ENCODE measurements at places on chromosomes 4 and X.

DNA sequence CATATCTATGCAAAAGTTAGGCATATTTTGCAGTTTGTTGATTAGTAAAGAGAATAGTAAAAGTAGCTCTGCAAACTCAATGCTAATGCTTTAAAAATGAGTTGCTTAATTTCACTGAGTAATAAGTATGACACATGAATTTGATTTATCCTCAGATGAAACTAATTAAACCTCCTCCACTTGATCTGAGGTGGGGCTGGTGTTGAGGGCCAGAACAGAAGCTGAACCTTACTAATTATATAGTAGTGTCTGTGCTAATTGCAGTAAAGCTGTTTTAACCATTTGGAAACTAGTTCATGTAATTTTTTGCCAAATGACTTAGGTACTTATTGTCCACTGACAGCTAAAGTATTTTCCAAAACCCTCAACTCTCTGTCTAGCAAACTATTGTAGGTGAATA is 7.7 kb upstream of the PGAM4 start:
- DNase-seq = no peak

DNA sequence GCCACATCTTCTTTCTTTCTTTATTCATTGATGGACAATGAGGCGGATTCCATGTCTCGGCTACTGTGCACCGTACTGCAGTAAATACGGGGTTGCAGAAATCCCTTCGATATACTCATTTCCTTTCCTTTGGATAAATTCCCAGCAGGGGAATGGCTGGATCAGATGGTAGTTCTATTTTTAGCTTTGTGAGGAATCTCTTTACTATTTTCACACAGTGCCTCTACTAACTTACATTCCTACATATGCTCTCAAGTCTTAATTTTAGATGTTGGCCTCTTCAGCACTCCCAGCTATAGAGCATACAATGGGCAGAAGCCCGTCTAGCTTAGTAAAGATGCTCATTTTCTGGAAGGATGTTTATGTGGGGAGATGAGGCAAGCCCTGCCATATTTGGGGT is 317.4 kb downstream of the ASMT start:
- no peak for DNase-seq

DNA sequence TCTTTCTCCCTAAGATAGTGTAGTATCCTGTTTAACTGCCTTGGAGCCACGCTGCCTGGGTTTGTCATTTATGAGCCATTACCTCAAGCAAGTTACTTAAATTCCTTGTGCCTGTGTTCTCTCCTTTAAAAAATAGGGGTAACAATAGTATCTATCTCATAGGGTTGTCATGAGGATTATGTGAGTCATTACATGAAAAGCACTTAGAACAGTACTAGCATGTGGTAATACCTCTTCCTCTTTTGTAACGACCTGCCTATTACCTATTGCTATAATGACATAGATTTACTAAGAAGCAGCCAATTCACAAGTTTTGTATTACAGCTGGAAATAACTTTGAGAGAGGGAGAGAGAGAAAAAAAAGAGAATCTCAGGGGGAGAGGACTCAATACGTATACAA is 834.7 kb downstream of the RAPGEF2 start:
- no peak for DNase-seq

DNA sequence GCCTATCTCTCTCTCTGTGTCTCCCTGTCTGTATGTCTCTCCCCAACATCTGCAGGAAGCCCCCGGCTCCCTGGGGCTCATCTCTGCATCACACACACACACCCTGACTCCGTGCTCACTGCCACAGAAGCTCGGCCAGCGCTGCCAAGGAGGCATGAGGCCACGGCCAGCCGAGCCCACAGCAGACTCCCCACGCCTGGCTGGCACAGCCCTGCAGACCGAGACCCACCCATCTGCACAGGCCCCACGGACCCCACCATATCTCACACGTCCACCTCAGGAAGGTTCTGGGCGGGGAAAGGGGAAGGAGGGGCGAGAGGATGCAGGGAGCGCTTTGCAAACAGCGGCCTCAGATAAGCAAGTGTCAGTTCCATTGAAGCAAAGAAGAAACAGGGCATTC is 28.5 kb upstream of the SLC25A6 start:
- DNase-seq = no peak

GRCh38 chr4:168527560-168527959 is 30.7 kb downstream of the PALLD start:
- no peak for DNase-seq

DNA sequence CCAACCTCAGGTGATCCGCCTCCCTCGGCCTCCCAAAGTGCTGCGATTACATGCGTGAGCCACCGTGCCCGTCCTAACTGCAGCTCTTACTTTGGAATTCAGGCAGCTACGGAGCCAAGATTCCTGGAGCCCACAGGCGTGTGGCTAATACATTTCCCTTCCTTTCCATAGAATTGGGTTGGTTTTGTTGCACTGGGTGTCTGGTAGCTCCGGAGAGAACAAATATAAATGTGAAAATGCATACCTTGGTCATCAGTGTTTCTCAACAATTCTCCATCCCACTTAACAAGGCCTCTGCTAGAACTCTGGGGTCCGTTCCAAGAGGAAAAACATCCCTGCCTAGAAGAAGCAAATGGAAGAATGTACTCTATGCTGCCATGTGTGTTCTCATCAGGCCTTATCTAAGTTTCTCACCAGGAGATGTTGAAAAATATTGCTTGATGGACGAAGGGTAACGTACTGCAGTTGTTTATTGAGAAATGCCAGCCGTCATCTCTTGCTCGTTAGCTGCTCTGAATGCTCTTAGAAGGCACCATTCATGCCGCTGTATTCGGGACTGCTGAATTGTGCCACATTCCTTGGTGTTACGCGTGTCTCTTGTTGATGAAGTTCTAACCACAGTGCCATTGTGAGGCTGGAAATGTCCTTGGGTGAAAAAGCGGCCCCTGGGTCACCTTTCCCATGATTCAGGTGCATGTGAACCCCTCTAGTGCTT is 50.5 kb upstream of the CD99 start:
- no peak for DNase-seq

GRCh38 chrX:118039591-118039990 is 77.0 kb downstream of the KLHL13 start:
- DNase-seq = no peak

GRCh38 chrX:80648023-80648422 is 161.7 kb downstream of the BRWD3 start:
- no peak for DNase-seq

- no peak for DNase-seq
These were observed 94.7 kb downstream of the TMEM131L start for GRCh38 chr4:153560908-153561307.

DNA sequence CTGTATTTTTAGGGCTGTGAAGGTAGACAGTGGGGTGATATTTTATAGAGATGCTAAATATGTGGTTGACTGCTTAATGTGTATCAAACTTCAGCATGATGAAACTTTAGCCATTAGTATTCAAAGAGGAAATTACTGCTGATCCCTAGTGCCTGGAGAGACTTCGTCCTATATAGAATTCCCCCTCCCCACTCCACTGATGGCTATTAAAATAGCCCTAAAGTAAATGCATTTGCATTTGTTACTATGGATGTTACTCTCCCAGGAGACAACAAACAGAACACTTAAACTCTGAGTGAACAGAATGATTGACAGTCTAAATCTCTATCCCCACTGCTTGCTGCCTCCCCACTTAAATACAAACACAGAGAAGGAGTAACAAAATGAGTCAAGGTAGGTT is 39.1 kb downstream of the ADGRL3 start:
- no peak for DNase-seq

GRCh38 chr4:58061967-58062366 is 951.8 kb upstream of the IGFBP7 start:
- no peak for DNase-seq

GRCh38 chr4:76867880-76868655 is 29.9 kb downstream of the SOWAHB start:
- DNase-seq = no peak

DNA sequence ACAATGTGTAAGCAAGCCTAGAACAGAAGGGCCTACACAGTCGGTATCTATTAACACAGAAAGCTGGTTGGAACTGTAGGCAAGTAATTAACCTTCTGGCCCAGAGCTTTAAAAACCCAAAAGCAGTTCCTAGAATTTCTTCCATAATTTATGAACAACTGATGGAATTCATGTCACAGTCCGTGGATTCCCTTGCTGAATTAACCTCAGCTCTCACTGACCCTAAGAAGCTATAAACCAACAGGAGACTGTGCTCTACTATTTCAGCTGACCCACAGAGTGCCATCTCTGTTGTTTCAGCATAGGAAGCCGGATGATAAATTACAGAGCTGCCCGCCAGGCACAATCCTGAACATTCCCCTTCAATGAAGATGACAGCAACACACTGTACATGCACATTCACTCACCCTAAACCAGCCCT is 157.3 kb downstream of the PRDM5 start:
- no peak for DNase-seq

GRCh38 chrX:47316276-47317025 is 53.9 kb upstream of the ZNF157 start:
- DNase-seq = no peak

GRCh38 chrX:10077425-10078188 is 79.2 kb upstream of the CLCN4 start:
- no peak for DNase-seq

- DNase-seq = no peak
These were observed 4.2 kb upstream of the LEF1 start for GRCh38 chr4:108172753-108173598.

DNA sequence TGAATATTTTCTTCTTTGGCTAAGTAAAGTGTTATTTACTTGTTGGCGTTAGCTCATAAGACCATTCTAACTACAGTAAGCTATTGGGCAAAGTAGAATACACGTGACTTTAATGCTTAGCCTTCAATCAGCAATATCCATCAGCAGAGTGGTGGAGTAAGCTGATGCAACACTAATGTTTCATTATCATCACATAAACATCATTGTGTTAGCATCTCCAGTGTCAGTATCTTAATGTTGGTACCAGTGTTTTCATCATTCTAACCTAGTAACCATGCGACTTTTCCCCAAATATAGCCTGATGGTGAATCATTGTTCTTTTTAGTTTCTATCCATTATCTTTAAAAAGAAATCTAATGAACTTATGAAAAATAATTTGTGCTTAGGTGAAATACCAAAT is 48.5 kb downstream of the APOOL start:
- DNase-seq = no peak

- no peak for DNase-seq
These were observed 93.5 kb upstream of the GUCY1A1 start for GRCh38 chr4:155573126-155573525.

- DNase-seq = no peak
These were observed 108.0 kb upstream of the LEF1 start for GRCh38 chr4:108276690-108277089.

- no peak for DNase-seq
These were observed at the start of gene NWD2 for GRCh38 chr4:37244583-37245390. TSS of gene NWD2 (plus strand) at chr4:37244743. CDS start at chr4:37245068, 325 bp downstream.

DNA sequence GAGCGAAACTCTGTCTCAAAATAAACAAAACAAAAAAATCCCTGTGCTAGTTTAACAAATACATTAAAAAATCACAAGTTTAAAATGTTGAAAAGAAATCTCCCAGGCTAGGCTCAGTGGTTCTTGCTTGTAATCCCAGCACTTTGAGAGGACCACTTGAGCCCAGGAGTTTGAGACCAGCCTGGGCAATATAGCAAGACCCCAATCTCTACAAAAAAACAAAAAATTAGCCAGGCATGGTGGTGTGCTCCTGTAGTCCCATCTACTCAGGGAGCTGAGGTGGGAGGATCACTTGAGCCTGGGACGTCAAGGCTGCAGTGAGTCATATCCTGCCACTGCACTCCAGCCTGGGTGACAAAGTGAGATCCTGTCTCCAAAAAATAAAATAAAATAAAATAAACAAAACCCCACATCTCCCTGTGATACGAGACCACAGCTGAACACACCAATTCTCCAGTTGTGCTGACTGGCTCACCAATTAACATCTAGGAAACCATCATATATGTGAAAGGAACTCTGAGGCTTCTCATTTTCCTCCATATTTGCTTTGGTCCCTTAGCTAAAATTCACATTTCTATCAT is 7.3 kb downstream of the RPS4X start:
- no peak for DNase-seq

- no peak for DNase-seq
These were observed 45.5 kb downstream of the MID2 start for GRCh38 chrX:107871136-107871535.

DNA sequence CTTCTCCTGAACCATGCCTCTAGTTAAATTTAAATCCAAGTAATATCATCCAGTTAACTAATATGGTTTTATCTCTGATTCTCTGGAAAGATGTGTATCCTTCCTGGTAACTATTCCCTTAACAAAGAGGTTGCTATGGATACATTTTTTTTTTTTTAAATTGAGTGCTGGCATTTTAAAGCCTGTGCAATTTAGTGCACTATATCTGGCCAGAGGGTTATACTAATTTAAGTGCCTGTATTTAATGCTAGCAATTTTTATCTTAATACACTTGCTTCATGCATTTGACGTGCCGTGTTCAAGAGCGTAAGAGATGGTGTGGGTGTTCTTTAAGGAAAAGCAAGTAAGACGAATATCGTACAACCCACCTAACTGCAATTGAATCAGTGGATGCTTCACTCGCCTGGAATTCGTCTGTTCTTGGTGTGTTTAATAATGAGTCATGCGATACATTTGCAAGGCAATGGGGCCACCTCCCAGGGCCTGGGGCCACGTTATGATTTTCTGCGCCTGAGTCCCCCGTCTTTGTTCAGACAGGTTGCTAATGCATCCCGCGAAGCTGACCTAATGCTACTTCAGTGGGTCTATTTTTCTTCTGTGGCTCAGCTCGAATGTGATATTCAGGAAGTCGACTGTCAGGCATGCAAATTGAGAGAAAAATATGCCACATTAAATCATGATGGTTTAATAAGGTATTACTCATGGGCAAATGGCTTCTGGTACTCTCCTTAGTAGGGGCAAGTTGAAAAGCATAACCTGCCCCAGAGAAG is 14.2 kb upstream of the MID1 start:
- no peak for DNase-seq

DNA sequence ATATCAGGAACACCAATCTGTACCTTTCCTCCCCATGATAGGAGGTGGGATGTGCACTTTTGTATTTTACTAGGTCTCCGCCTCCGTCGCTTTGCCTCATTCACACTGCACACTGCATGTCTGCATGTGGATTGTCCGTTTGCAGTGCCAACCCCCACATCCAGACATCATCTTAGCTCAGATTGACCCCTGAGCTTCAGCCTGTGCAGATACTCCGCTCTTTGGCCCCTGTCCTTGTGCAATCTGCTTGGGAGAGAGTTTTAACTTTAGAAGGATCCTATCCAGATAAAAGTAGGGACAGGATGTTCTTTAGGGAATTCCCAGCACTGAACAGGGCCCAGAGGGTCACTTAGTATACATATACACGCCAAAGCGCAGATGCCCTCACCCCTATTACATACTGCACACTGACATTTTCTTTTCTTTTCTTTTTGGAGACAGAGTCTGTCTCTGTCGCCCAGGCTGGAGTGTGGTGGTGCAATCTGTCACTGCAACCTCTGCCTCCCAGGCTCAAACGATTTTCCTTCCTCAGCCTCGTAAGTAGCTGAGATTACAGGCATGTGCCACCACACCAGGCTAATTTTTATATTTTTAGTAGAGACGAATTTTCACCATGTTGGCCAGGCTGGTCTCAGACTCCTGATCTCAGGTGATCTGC is 43.3 kb upstream of the FBXW7 start:
- no peak for DNase-seq
